ENCODE measurements at places on chromosomes 6 and 20.

DNA sequence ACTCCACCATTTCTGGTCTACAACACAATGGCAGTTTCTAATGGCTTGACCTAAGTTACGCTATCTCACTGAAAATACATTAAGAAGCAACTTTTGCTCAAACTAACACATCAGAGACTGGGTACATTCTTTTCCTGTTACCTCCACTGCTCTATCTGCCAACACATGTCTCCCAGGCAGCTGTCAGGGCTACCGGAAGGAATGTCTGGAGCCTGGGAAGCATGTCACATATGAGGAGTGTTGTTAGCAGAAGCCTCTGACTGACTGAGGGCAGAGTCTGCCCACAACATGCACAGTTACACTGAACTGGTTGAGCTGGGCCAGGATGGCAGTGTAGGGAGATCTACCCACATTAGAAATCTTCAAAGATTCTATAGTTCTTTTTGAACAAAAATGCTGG is 264.5 kb downstream of the KIF16B start:
- DNase-seq = no peak

- no peak for DNase-seq
Measured at GRCh38 chr20:46214824-46215488, 93.3 kb downstream of the CDH22 start.

GRCh38 chr6:32216285-32216684 is 7.6 kb downstream of the NOTCH4 start:
- DNase-seq = no peak

- no peak for DNase-seq
Measured at GRCh38 chr20:41382791-41383305, 16.2 kb upstream of the EMILIN3 start.

Measured in stimulated activated CD4-positive, alpha-beta T cell treated with anti-CD3 and anti-CD28 coated beads, Interleukin-15, amount 100 ng/mL, for 1 hour (primary cell).